ENCODE measurements at places on chromosomes 16 and 17.

DNA sequence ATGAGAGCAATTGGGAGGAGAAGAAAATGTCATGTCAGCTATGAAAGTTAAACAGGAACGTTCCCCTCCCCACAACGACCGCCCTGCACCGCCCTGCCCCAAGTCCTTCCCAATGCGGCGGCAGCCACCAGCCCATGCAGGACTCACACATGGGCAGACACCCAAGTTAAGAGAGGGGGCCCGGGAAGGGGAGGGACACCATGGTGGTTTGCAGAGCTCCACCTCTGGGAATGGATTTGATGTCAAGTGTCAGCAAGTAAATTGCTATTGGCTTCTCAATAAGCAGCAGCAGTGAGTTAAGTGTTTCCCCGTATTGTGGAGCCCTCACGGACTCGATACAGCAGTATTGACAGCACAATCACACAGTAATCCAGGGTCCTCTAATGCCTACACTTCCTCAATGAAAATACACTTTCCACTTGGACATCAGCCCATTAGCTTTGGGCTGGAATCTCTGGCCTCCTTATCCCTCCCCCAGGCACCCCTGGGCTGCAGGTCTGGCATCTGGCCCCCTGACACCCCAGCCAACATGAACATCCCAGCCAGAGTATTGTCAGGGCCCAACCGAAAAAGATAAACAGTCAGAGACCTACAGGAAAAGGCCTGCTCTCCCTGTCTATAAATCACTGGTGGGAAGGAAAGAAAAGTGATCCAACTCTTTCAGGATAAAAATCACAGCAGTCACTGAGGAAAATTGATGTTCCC, 22.6 kb downstream of the ZFHX3 start:
- DNase-seq: no peak

DNA sequence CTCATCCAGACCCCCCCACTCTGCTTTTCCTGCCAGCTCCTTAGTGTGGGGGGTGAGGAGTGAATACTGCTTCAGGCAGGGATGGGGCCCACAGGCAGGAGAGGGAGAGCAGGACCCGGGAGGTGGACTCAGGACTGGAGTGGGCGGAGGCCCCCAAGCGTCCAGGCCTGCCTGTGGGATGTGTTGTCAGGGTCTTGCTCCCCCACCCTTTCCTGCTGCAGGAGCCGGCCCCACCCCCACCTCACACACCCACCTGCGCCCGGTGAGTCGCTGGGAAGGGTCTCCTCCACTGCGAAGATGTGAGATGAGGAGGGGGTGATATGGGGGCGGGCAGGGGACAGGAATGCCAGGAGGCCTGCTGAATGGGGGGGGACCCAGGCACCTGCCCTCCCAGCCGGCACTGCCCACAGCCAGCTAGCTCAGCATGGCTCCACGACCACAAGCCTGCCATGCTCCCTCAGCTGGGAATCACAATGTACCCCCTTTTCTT, 1.1 kb downstream of the FAM171A2 start:
- DNase-seq: no peak

- DNase-seq: no peak
Measured at GRCh38 chr16:77645764-77646163, 76.5 kb upstream of the NUDT7 start.

GRCh38 chr16:11326084-11326736, 19.0 kb upstream of the RMI2 start:
- no peak for DNase-seq

DNA sequence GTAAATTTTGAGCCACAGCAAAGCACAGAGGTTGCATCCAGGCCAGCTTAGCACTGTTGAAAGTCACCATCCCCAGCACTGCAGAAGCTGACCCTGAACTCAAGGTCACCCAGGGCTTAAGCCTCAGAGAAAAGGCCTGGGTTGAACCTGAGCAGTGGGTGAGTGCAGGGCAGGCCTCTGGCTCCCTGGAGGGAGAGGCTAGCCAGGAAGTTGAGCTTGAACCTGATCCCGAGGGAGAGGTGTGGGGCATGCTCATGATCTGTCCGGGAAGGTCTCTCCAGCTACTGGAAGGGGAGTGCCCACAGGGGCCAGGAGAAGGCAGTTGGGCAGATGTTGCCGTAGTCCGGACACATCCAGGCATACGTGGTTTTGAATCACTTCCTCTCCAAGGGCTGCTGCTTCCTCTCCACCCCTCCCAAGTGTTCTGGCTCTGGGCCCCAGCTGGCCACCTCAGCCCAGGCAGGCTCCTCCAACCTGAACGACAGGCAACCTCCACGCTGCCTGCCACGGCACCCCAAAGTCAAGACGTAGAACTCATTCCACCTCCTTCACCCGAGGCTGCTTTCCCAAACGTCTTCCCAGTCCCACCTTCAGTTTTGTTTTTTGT, 18.4 kb downstream of the CARHSP1 start:
- DNase-seq: no peak

DNA sequence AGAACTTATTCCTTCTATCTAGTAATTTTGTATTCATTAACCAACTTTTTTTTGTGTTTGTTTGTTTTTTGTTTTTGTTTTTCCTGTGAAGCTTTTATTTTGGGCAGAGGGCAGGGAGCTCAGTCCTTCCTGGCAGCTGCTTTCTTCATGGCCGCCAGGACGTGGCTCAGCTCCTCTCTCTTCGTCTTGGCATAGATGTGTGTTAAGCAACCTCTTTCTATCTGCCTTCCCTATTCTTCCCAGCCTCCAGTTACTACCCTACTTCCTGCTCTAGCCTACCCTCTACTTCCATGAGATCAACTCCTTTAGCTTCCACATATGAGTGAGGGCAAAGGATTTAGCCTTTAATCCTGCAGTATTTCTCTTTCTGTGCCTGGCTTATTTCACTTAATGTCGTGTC, 8.2 kb upstream of the BRD7 start:
- DNase-seq: no peak

DNA sequence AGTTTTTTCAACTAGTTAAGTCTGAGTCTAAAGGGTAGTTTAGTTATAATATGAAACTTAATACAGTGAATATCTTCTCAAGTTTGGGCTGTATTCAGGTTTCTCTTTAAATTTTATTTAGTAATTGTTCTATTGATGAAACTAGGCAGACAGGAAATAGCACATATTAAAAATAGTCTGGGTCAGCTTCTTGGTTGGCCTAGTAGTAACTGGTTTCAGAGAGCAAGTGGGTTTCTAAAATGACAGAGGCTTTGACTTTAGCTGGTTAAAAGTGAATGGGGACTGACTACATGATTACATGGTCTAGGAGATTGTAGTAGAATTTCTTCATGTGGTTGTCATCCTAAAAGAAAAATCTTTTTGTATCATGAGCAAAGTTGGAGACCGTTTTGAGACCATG, 46.8 kb downstream of the OMG start:
- DNase-seq: no peak
